ENCODE measurements at places on chromosomes 1 and 21.

GRCh38 chr1:93304716-93305138 is 41.0 kb upstream of the DR1 start:
- peak; percentile 63 for DNase-seq

DNA sequence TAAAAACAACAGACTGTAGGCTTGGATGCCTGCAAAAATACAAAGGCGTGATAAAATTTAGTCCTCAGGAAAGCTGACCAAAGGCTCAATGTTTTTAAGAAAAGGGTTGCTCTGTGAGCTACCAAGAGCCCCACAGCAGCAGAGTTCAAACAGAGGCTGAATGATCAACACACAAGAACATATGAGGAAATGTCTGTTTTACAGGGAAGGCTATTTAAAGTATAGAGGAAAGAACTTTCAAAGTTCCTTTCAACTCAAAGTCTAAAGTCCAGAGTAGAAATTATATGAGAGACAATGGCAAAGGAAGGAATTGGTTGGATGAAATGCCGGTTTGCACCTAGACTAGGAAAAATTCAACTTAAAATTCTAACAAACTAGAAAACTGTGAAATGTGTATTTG is 8.6 kb downstream of the CLSTN1 start:
- DNase-seq: no peak

GRCh38 chr21:45736690-45737484 is 93.4 kb downstream of the PCBP3 start:
- DNase-seq: peak; percentile 28

DNA sequence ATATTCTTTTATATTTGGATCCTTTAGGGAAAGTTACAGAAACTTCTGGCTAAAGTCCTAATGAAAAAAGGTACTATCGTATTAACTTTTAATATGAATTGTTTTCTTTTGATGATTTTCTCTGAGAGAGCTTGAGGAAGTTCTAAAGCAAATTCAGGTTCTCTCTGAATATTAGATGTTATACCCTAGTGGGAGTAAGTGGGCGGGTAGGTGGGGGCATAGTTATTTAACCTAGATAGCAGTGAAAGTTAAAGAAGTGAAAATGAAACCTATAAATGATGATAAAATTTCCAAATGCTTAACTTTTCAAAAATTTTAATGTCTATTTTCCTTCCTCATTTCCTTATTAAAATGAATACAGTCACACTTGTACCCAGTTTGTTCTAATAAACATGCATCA is 26.2 kb upstream of the B3GALT2 start:
- no peak for DNase-seq

DNA sequence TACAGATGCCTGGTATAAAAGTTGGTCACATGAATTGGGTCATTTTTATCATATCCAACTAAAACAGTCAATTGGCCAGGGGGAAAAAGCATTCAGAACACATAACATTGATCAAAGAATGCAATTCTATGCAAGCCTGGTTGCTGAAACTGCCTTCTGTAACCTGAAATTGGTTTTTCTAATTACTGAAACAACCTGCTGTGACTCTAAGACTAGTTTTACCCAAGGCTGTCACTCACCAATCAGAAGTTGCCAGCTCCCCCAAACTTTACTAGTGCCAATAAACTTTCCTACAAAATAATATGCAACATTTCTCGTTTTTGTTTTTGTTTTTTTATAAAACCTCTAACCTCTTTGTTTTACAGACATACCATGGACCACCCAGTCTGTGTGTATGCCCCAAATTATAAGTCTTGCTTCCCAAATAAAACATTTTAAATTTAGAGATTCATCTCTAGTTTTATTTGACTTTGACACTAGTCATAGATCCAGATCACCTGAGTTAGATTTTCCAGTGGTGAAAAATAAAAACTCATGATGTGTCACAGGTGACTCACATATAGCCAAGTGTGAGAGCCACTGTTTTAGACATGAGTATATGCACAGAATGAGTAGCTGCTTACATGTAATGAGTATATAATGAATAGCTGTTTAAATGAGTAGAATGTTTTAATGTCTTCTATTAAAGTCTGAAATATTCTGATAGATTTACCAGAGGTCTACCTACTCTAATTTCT is 64.2 kb upstream of the CR2 start:
- peak; percentile 76 for DNase-seq

GRCh38 chr1:208047476-208047934 is 136.6 kb upstream of the CD34 start:
- no peak for DNase-seq

- peak; percentile 49 for DNase-seq
Observed at GRCh38 chr1:246107516-246108277, 399.4 kb downstream of the SMYD3 start.

GRCh38 chr1:175413367-175413766 is 220.8 kb upstream of the KIAA0040 start:
- no peak for DNase-seq

- DNase-seq: no peak
Observed at GRCh38 chr1:56806804-56807203, 12.4 kb downstream of the FYB2 start.

DNA sequence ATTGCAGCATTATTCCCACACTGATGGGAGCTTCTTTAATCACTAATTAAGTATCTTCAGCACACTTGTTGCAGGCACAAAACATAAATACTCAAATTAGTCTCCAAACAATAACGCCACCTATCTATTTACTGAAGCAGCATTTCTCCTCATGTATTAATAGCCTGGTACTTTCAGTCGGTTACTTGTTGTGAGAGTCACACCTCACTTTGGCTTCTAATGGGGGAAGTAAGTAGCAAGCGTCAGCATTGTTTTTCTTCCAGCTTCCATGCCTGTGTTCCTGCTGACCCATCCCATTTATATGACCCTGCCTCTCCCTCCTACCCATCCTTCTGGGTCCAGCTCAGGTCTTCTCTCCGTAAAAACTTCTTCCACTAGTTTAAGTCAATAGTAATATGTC is 31.9 kb upstream of the DENND1B start:
- no peak for DNase-seq

DNA sequence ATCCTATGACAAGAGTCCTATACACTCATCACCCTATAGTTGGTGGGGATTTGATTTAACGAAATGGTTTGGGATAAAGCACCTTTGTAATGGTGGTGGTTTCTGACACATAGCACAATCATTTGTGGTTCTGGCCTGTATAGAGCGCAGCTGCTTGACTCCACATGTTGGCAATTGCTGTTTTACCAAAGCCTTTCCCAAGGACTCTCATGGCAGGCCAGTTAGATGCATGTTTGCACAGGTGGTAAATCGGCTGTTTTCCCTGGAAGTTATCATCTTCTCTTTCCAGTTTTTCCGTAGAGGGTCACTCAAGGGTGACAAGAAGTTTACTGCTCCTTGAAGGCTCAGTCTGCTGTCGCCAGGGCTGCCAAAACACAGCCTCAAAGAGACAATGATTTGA is 17.1 kb upstream of the XPR1 start:
- no peak for DNase-seq

DNA sequence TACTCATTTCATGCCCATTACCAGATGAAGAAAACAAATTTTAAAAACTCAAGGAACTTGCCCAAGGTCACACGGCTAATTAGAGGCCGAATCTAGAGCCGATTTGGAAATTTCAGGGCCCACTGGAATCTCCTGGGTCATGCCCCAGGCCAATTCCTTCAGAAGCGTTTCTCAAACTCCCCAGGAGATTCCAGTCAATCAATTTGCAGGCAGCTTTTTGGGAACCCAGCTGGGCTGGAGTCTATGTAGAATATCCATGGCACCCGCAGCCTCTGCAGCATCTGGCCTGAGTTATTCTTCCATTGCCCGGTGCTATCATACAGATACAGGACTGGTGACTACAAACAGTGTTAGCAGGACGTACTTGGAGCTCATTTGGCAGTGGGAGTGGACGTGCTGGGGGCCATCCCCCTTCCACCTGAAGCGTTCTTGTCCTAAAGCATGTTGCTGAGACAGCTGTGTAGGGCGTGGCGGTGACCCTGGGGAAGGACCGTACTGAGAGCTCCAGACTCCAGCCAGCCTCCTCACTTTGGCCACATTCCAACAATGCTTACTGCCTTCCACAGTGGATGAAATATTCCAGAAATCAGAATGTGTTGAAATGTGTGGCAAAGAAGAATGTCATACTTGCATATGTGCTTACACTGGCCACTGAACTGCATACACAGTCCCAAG is 38.3 kb downstream of the ABCG1 start:
- DNase-seq: peak; percentile 12

GRCh38 chr1:68453060-68453670 is 3.4 kb upstream of the RPE65 start:
- DNase-seq: no peak

GRCh38 chr21:46118316-46119143 is 20.6 kb downstream of the COL6A2 start:
- DNase-seq: no peak

DNA sequence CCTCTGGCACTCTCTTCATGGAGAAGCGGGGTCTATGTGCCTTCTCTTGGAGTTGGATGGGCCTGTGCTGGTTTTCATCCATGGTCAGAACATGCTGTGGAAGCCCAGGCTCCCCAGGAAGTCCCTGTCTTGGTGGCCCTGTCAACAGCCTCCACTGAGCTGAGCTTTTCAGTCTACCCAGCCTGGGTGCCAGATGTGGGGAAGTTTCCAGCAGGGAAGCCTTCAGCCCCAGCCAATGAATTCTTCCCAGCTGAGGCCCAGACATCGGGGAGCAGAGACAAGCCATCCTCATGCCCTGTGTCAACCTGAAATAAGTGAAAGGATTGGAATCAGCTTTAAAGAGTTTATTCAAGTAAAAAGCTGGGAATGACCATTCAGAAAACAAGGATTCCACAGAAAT is 75.1 kb upstream of the PGBD5 start:
- no peak for DNase-seq

DNA sequence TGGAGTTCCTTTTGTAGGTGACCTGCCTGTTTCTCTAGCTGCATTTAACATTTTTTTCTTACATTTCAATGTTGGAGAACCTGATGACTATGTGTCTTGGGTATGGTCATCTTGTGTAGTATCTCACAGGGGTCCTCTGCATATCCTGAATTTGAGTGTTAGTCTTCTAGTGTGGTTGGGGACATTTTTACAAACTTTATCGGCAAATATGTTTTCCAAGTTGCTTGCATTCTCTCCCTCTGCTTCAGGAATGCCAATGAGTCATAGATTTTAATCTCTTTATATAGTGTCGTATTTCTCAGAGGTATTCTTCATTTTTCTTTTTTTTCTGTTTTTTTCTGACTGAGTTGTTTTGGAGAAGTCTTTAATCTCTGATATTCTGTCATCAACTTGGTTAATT is 684.0 kb downstream of the NCAM2 start:
- peak; percentile 83 for DNase-seq

- no peak for DNase-seq
Observed at GRCh38 chr1:42163536-42164503, 725 bp downstream of the GUCA2A start.

DNA sequence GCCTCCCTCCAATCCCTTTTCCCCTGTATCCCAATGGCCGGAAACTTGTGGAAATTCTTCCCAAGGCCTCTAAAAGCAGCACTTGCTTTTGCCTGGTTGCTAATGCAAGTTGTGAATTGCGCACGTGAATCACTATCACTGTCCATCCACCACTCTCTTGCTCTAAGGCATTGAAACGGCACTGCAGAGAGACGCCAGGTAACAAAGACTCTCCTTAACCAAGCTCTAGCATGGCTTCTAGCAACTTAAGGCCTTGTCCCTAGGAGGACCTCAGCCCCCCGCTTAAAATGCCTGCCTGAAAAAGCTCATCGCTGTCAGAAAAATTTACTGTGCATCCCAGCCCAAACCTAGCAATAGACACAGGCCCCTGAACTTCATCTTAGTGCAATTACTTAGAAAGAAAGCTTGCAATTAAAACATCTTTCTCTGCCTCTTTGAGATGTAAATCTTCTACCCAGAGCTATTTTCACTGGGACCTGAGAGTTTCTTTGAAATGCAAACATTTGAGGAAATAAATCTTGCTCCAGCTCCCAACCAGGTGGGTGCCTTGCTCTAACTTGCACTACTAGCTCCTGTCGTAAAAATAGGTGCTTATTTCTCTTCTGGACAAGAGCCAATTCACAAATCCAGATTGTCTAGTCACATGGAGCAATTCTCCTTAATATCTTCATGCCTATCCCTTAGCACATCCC is 32.9 kb upstream of the ITLN2 start:
- no peak for DNase-seq

DNA sequence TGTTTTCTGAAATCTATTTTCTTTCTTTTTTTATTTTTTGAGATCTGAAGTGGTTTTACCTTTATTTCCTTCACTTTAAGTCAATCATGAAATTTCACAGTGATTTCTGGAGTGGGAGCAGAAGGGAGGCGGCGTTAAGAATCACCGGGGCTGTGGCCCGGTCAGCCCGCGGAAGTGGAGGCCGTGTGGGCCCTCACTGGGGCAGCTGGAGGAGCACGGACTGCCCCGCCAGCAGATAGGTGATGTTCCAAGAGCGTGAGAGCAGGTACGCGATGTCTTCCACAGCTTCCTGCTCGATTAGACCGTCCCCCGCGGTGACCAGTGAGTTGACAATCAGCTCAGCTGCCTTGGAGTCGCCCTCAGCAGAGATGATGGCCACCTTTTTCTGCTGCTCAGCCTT is 10.6 kb upstream of the TP53BP2 start:
- no peak for DNase-seq

DNA sequence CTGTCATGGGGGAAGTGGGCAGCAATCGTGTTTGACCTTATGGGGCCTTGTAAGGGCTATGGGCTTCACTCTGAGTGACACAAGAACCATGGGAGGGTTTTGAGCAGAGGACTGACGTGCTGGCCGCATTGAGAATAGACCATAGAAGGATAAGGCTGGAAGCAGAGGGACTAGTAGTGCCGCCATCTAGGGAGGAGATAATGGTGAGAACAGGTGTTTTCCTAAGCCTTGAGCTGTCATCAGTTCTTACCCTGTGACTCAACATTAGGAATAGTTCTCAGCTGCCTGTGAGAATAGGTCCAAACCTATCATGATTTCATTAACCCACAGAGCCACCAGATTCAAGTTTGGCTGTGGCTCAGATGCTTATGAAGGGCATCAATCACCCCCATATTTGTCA is 228.5 kb downstream of the CACNA1E start:
- DNase-seq: no peak

DNA sequence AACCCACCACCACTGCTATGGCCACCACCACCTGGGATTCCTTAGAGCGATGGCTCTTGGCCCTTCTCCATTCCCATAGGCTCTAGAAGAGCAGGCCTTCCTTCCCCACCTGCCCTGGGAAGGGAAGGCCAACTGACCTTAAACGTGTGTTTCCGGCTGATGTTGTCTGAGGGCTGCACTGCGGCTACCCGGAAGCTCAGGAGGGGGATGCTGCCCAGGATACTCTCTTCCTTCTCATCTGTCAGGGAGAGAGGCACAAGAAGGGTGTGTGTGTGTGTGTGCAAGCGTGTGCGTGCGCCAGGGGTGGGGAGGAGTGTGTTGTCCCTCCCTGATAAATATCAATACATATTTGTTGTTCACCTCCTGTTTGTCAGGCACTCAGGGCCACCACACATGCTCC is 51.0 kb upstream of the GOLT1A start:
- no peak for DNase-seq

DNA sequence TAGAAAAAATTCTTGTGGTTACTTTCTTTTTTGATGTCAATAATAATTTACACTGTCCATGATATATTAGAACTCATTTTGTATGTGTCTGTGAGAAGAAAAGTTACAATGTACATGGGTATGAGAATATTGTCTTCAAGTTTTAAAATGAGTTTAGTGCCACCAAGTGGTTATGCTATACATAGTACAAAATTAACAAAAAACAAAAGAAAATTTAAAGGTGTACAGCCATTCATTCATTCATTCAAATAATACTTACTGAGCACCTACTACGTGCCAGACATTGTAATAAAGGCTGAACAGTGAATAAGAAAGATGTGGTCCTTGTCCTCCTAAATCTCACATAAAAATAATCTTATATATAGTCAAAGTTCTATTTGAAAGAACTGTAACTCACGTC is 27.7 kb downstream of the UCHL5 start:
- peak; percentile 11 for DNase-seq
